Caco-2 (cell line): ENCODE measurements at places on chromosomes 5 and 9. TPM values are rescaled to one million over a fixed set of nuclear protein-coding genes. Genes with fewer than 3 reads are reported as not detected.

DNA sequence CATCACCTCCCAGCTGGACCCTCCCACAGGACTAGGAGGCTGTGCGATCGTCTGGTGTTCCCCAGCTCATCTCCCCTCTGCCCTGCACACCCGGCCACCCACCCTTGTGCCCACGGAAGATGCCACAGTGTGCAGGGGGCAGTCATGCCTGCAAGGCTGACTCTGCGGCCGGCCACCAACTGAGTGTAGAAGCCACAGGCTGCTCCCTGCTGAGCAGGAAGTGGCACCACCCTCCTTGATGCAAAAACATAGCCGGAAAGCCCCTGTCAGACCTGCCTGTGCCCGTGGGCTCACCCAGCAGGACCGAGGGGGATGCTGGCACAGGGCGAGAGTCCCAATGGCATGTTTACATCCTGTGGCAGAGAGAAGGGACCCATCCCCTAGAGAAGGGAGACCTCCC, 40.3 kb upstream of the SLC12A7 start:
- DNase-seq, result no peak
- no peak overlapping the region for H3K4me3 ChIP-seq
- H3K27me3 ChIP-seq, result no peaks in the 10 kb centered on the region; the same call in 1 of the 2 replicates
- H3K27ac ChIP-seq, result no peak overlapping the region

GRCh38 chr9:99398241-99398640, 176.2 kb downstream of the SEC61B start:
- H3K4me1 ChIP-seq, result no peaks in the 10 kb centered on the region; the same call in 1 of the 2 replicates
- no peak for DNase-seq
- no peak overlapping the region for H3K27ac ChIP-seq
- H3K4me3 ChIP-seq, result no peak overlapping the region
- H3K36me3 ChIP-seq, result no peaks in the 10 kb centered on the region
- H3K27me3 ChIP-seq, result no peaks in the 10 kb centered on the region

- no peak overlapping the region for H3K27ac ChIP-seq
- no peaks in the 10 kb centered on the region for H3K36me3 ChIP-seq
- no peaks in the 10 kb centered on the region for H3K4me1 ChIP-seq
- no peaks in the 10 kb centered on the region for H3K27me3 ChIP-seq
Observed at GRCh38 chr9:25678846-25679360, 659 bp upstream of the TUSC1 start.

- no peak overlapping the region for H3K4me3 ChIP-seq
- no peak overlapping the region for H3K27ac ChIP-seq
- H3K27me3 ChIP-seq, result no peaks in the 10 kb centered on the region
- DNase-seq, result peak; percentile 65
- peaks cover 1% of the 10 kb centered on the region for H3K36me3 ChIP-seq
- peaks cover 5% of the 10 kb centered on the region for H3K4me1 ChIP-seq
Observed at GRCh38 chr5:95892784-95893354, 68.8 kb downstream of the ELL2 start.

DNA sequence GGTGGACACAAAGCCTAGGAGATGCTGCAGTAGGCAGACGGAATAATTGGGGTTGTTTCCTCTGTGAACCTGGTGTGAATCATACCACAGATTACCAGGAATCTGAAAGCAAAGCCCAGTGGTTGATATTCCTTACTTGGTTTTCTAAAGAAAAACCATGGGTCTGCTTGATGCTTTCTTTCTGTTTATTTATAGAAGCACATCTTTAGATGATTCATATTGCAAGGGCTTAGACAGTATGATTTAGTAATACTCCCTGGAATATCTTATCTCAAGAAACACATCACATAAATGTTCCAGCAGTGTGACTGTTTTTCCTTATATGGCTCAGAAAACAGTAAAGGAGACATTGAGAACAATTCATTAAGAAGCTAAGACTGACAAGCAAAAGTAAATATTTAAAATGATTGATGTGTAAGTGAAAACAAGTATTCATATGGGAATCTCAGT, 623.3 kb downstream of the RAB3C start:
- H3K27ac ChIP-seq, result no peak overlapping the region
- no peaks in the 10 kb centered on the region for H3K4me1 ChIP-seq
- no peak overlapping the region for H3K4me3 ChIP-seq
- no peaks in the 10 kb centered on the region for H3K36me3 ChIP-seq

- no peaks in the 10 kb centered on the region; the same call in 1 of the 2 replicates for H3K27me3 ChIP-seq
- no peaks in the 10 kb centered on the region for H3K36me3 ChIP-seq
- no peak for DNase-seq
- H3K4me1 ChIP-seq, result no peaks in the 10 kb centered on the region
Observed at GRCh38 chr5:159775890-159776289, 140.4 kb upstream of the ADRA1B start.

- no peak overlapping the region for H3K27ac ChIP-seq
- H3K4me1 ChIP-seq, result 0 out of 2 replicates have a peak, but pooled peaks cover 6% of the 10 kb centered on the region
- no peaks in the 10 kb centered on the region; the same call in 1 of the 2 replicates for H3K27me3 ChIP-seq
- peak; percentile 70 for DNase-seq
- H3K36me3 ChIP-seq, result no peaks in the 10 kb centered on the region
Observed at GRCh38 chr9:135156525-135157510, 69.3 kb downstream of the OLFM1 start.

DNA sequence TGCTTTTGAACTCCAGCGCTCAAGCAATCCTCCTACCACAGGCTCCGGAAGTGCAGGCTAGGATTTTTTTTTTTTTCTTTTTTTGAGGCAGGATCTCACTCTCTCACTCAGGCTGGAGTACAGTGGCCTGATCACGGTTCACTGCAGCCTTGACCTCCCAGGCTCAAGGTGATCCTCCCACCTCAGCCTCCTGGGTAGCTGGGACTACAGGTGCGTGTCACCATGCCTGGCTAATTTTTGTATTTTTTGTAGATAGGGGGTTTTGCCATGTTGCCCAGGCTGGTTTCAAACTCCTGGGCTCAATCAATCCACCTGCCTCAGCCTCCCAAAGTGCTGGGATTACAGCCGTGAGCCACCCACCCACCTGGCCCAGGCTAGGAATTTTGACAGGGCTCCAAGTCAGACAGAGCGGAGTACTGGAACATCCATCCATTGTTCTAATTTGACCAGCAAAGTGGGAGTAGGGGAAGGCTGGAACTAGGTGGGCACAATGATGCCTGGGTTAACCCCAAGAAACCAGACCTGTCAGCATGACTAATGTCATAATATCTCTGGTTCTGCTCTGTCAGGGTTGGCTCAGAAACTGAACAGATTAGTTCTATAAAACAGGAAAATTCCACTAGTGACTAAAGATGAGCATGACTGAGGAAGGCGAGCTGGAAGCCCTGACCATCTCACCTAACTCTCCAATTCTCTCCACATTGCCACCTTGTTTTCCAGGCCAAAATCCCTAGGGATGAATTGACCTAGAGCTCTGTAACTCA, 9.2 kb downstream of the ZBTB5 start:
- H3K36me3 ChIP-seq, result no peaks in the 10 kb centered on the region
- no peak overlapping the region for H3K27ac ChIP-seq
- H3K4me3 ChIP-seq, result no peak overlapping the region
- H3K4me1 ChIP-seq, result peaks cover 6% of the 10 kb centered on the region; the same call in 1 of the 2 replicates

- no peaks in the 10 kb centered on the region for H3K36me3 ChIP-seq
- H3K4me3 ChIP-seq, result no peak overlapping the region
- H3K4me1 ChIP-seq, result no peaks in the 10 kb centered on the region
- H3K27ac ChIP-seq, result no peak overlapping the region
- DNase-seq, result no peak
Observed at GRCh38 chr5:172585114-172585513, 55.9 kb upstream of the NEURL1B start.

DNA sequence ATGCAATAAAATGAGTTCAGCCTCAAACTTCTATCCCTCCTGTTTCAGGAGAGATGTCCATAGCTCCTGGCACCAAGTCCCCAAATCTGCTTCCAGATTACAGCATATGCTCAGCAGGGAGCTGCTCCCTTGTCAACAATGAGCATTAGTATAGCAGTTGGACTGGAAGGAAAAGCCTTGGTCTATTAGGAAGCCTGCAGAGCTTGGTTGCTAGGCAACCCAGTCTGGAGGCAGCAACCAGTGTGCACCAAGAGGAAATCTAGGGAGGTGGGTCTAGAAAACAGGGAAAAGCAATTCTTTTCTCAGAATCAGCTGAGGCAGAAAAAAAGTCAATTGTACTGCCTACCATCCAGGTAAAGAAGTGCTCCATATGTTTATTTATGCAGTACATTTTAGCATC, 229.5 kb upstream of the NMUR2 start:
- H3K36me3 ChIP-seq, result no peaks in the 10 kb centered on the region
- no peak overlapping the region for H3K27ac ChIP-seq
- H3K27me3 ChIP-seq, result no peaks in the 10 kb centered on the region
- H3K4me3 ChIP-seq, result no peak overlapping the region
- H3K4me1 ChIP-seq, result no peaks in the 10 kb centered on the region

- no peaks in the 10 kb centered on the region for H3K27me3 ChIP-seq
- H3K4me1 ChIP-seq, result no peaks in the 10 kb centered on the region
- DNase-seq, result no peak
- no peak overlapping the region for H3K27ac ChIP-seq
- no peaks in the 10 kb centered on the region; the same call in 1 of the 2 replicates for H3K36me3 ChIP-seq
Observed at GRCh38 chr5:76607353-76607871, 15.8 kb downstream of the F2RL2 start.

RFX3 gene
- total RNA-seq, result 4.2 and 4.5 TPM in 2 replicates

FAM221B gene
- not detected in 2 replicates for total RNA-seq

C9orf50 gene
- total RNA-seq, result not detected in 2 replicates
